M059J (cell line): ENCODE measurements at places on chromosomes 5 and 9. TPM values are rescaled to one million over a fixed set of nuclear protein-coding genes. Genes with fewer than 3 reads are reported as not detected.
A peak's percentile ranks its signal among the peaks of the same experiment; 100 is the strongest.

GRCh38 chr9:86337469-86338108 lies 16.6 kb downstream of the TUT7 start:
- no peak for DNase-seq

- no peak for DNase-seq
These were observed 26.2 kb downstream of the TPPP start for GRCh38 chr5:666816-667498.

DNA sequence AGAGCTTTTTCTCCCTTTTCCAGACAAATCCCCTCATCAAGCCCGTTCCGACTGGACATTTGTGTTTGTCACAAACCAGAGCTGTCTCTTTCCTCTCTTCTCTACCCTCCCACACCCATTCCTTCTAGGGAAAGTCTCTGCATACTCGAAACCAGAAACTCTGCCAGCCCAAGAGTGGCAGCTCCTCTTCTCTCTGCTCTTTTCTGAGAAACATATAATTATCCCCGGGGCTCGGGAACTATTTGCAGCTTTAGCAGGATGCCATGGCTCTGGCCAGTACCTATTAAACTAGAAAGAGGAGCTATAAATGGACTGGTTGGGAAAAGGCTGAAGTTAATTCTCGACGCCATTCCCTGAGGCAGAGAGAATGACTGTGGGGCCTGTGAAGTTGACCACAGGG lies 82.6 kb downstream of the SH3PXD2B start:
- DNase-seq = no peak

GRCh38 chr9:133239533-133240090 lies 30.6 kb upstream of the OBP2B start:
- no peak for DNase-seq

DNA sequence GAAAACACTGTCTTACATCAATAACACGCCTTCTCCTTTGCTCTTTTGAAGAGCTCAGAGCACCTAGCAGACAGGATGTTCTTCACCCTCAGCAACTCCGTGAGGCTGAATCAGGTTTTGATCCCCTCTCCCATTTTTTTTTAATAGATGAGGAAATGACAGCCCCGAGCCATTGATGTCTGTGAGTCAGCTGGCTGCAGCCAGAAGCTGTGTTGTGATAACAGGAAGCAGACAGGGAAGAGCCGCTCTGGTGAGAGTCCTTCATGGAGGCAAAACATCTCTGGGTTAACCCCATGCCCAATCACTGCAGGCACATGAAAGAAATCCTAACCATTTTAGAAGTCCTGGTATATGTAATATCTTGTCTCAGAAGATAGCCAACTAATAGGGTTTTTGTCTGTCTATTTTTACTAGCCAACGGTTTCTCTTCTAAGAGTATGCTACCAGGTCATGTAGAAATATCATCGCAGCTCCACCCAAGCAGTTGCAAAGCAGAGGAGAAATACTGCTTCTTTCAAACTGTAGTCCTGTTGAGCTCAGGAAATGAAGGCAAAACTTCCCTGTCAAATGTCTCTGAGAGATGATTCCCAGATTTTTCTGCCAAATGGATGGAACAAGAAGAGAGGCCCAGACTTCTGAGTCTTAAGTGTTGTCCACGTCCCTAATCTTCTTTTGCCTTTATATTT lies 568.9 kb downstream of the CCDC171 start:
- peak; percentile 65 for DNase-seq

DNA sequence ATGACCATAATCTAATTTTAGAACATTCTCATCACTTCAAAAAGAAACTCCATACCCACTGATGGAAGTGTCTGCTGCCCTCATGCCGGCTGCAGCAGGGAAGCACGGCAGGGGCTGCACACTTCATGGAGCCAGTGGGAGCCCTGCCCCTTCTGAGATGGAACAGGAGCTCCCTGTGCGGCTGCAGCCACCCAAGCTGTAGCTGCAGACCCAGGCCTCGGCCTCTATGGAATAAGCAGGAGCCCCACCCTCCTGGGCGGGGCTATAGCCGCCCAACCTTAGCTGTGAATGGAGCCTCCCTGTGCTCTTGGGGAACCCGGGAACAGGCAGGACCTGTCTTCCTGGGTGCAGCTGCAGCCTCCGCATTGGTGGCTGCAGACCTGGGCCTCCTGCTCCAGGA lies 128.5 kb downstream of the NUDT12 start:
- no peak for DNase-seq

DNA sequence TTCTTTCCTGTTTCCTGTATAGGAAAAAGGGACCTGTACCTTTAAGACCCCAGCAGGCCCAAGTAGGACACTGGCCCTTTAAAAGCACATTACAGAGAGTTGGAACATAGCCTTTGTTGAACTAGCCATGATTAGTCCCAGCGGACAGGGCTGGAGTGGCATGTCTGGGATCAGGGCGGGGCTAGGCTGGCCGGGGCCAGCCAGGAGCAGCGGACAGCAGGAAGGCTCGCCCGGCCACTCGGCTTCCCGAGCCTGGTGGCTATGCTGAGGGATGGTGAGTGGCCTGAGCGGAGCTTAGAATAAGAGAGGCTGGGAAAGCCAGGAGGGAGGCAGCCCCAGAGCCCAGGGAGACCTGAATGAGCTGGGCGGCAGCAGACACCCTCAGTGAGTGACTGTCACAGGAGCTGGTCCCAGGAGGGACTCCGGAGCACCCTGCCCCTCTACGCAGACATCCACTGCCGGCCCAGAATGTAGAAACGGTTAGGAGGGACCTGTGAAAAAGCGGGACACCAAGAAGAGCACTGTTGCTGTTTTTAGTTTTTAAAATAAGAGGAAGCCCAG lies 92.1 kb downstream of the DAB2IP start:
- peak; percentile 87 for DNase-seq

DNA sequence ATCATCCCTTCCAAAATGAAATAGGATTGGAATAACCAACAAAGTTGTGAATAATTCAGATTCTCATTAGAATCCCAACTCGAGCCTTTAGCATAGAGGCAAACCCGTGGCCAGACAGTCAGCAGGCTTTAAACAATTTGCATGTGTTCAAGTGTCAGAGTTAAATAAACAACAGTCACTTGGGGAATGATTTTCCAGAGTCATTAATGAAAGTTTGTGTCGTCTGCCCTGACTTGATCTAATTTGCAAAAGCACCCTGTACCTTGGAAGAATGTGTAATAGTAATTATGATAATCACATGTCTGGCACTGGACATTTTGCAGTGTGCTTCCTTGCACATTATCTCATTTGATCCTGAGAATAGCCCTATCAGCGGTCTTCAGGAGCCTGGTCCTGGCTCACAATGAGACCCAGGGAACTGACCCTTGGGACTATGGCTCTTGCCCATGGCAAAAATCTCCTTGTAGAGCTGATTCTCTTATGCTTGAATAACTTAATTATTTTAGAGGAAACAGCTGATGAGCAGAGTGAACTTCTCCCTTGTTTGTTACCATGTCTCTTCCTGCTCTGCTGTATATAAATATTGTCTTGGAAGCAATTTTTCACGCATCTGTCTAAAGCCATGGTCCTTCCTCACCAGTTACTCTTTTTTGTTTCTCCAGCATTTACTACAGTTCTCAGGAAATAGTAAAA lies 272.7 kb downstream of the NR3C1 start:
- DNase-seq = no peak

DNA sequence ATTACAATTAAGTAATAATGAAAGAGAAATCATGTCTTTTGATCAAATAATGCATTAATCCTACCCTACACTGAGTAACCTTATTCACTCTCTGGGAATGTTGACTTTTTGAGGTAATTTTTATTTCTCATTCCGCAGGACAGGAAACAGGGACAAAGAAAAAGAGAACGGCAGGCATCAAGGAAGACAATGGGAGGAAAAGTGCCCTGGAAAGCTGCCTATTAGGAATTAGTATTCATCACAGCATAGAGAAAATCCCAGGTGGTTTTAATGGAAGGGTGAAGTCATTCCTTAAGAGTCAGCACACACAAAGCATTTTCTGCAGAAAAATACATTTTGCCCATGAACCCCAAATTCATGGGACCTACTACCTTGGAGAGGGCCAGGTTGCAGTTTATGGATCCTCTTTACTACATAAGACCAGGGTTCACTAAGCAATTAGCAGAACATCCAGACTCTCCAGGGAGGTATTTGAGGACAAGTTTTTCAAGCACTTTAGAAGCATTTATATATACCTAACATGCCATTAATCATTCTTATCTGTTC lies 9.4 kb downstream of the FSTL4 start:
- DNase-seq = no peak

DNA sequence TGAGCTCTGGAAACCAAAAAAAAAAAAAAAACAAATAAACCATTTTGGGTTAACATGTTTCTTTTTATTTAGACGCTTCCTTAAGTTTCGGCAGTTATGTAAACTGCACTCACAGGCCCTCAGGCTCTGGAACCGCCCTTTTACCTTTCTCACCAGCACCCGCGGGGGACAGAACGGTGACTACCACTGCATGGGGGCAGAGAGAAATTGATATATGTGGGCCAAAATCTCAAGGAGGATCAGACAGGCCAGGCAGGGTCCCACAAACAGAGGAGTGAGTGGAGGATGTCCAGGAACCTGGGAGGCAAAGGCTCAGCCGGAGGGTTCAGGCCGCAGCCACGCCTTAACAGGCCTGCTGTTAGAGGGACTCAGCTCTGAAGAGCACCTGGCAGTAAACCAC lies 54.4 kb downstream of the IRX2 start:
- no peak for DNase-seq

- DNase-seq = peak; percentile 9
These were observed 40.7 kb upstream of the CTXN3 start for GRCh38 chr5:127608077-127608660.

- DNase-seq = no peak
These were observed 130.4 kb upstream of the CDH6 start for GRCh38 chr5:31062902-31063580.

DNA sequence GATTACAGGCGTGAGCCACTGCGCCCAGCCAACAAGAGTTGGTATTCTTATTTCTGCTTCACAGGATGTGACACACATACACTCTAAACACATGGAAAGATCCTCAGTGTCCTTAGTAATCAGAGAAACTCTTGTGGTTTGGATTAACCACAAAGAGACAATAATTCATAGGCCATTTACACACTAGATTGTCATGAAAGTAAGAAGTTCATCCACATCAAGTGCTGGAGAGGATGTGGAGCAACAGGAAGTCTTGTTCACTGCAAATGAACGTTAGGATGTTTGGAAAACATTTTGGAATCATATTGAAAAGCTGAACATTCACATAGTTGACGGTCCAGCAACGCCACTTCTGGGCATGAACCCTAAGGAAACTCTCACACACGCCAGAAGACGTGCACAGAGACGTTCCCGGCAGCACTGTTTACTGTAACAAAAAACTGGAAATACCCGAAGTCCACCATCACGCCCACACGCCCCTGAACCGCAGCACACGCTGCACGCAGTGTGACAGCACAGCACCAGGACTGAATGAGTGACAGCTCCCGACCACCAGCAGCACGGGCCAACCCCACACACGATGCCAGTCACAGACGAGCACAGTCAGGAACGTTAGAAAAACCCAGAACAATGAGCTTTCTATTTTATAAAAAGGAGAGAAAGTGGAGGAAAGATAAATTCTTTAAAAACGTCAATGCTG lies 87.6 kb downstream of the COL23A1 start:
- peak; percentile 18 for DNase-seq

DNA sequence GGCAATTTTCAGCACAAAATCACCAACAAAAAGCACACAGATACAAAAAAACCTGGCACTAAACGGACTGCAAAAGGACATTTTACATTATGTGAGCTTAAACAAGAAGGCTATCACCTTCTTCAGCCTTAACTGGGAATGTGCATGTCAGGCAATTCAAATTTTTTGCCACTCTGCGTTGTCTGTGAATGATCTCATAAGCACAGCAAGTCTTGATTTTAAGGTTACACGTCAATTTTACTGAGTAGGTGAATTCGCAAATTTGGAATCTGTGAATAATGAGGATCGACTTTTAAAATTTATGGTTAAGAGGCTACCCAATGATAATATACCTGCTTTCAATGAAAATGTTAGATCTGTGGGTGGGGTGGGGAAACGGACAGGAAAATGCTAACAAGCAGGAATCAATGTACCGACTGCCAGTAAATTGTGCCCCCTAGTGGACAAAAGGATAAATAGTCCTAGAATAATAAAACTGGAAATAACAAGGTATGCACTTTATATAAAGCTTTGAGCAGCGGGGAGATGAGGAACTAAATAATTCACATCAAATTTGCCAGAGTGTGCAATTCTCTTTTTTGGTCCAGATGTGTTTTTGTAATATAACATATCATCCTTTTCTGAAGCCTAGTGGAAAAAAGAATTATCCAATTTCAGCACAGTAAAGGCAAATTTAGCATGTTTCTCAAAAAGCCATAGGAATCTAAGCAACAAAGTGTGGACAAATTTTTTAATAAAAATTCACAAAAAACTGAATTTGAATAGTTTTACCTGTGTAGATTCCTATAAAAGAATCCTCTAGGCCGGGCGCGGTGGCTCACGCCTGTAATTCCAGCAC lies 20.5 kb downstream of the EQTN start:
- peak; percentile 64 for DNase-seq

GRCh38 chr5:13745508-13745907 lies 199.0 kb downstream of the DNAH5 start:
- DNase-seq = peak; percentile 83

GRCh38 chr5:53381-54174 lies 38.4 kb upstream of the PLEKHG4B start:
- DNase-seq = peak; percentile 58

GRCh38 chr5:159051421-159052282 lies 48.1 kb downstream of the EBF1 start:
- DNase-seq = peak; percentile 34

DNA sequence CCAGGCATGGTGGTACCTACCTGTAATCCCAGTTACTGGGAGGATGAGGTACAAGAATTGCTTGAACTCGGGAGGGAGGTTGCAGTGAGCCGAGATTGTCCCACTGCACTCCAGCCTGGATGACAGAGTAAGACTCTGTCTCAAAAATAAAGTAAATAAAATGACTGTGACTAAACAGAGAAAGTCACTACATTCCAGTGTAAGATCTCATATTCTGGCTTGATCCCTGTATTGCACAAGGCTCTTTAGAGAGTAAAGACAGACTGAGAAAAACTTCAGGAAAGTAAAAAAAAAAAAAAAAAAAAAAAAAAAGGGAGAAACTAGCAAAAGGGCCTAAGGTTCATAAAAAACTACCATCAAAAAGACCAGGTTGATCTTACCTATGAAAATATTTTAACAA lies 106.6 kb upstream of the PJA2 start:
- DNase-seq = peak; percentile 1

Gene S100Z
- not detected in 2 replicates for total RNA-seq

Gene CA9
- total RNA-seq = 38.2 and 67.0 TPM in 2 replicates

Gene SPATA31D4
- not detected in 2 replicates for total RNA-seq

Gene DYNC2I2
- 94.7 and 137 TPM in 2 replicates for total RNA-seq

Gene F2RL1
- 118 and 125 TPM in 2 replicates for total RNA-seq

Gene PTGES
- total RNA-seq = 0.10 and 1.0 TPM in 2 replicates

Gene ZNF484
- total RNA-seq = 7.6 and 10.1 TPM in 2 replicates

Gene CATSPER3
- total RNA-seq = not detected in 2 replicates

Gene FOXI1
- total RNA-seq = not detected in 2 replicates

Gene FBXO10
- 6.2 and 8.4 TPM in 2 replicates for total RNA-seq

Gene CDX1
- not detected in 2 replicates for total RNA-seq

Gene ALDH7A1
- total RNA-seq = 15.6 and 30.3 TPM in 2 replicates

Gene LCN1
- not detected in 2 replicates for total RNA-seq

Gene ANKDD1B
- total RNA-seq = 0.05 TPM in 1 of 2 replicates, not detected in the other

Gene IGIP
- 1.6 and 1.8 TPM in 2 replicates for total RNA-seq
